NCI-H524 treated with DMSO at 0.1 percent for 48 hours (cell line): ENCODE measurements at places on chromosomes 7 and 10.

GRCh38 chr7:3194501-3195141, 106.4 kb upstream of the SDK1 start:
- no peak for DNase-seq

DNA sequence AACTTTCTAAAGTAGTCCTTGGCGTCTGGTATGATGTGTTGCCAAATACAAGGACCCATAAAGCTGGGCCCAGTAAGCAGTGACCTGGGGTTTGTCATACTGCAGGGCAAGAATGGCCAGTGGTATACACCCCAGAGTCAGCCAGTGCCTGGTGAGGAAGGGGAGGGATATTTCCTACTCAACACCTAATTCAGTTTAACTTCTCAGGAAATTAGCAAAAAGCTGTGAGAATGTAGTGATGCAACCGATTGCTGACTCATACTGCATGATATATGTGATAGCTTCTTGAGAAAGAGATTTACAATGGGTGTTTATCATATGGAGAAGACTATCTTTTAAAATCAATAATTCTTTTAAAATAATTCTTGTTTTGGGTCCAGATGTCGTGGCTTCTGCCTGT, 889.3 kb upstream of the CELF2 start:
- DNase-seq, result no peak

- no peak for DNase-seq
These were observed 20.0 kb upstream of the POM121L12 start for GRCh38 chr7:53015463-53015862.

DNA sequence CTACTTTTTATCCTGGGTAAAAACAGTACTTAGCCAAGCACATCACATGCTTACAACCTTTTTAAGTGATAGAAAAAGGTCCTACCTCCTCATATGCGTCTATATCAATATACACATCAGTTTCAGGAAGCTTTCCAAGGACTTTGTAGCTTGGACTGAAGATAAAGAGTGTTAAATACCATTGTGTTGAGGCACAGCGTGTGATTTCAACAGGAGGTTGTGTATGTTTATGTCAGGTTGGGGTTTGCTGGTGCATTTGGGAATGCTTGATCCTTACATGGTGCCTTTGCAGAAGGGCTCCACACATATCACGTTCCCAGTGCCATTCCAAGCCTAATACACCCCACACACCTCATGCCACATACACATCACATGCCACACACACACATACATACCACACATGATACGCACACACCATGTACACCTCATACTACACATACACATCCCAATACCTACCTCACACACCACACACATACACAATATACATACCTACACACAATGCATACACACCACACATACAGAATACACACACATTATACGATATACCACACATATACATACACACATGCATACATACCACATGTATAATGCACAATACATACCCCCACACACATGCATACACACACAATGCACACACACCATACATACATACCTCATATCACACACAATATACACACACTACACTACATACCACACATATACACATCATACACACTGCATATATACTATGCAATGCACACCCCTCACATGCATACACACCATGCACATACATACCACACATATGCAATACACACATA, 33.1 kb downstream of the PSMC2 start:
- DNase-seq, result no peak
